Body of pancreas (tissue), 4 donors: ENCODE measurements at places on chromosomes 3 and 15.

DNA sequence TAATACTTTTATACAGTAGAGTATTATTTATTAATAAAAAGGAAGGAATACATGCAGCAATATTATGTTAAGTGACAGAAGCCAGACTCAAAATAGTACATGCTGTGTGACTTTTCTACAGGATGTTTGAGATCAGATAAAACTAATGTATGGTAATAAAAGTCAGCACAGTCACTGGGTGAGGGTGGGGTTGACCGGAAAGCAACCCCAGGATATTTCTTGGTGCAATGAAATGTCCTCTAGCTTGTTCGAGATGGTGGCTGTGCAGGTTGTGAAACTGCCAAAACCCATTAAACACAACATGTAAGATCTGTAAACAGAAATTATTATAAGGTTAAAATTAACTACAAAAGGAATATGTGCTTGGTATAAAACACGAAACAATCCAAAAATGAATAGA lies 20.8 kb upstream of the ALDH1L1 start:
- no peak overlapping the region for H3K27ac ChIP-seq
- H3K36me3 ChIP-seq: no peaks in the 10 kb centered on the region
- no peak for DNase-seq
- no peaks in the 10 kb centered on the region for H3K27me3 ChIP-seq
- H3K4me1 ChIP-seq: peaks cover 7% of the 10 kb centered on the region

- peak overlapping the region; percentile 45 for H3K27ac ChIP-seq
- peak; percentile 43 for DNase-seq
- peaks cover 42% of the 10 kb centered on the region for H3K4me1 ChIP-seq
- H3K27me3 ChIP-seq: no peaks in the 10 kb centered on the region
- H3K4me3 ChIP-seq: no peak overlapping the region
- H3K36me3 ChIP-seq: no peaks in the 10 kb centered on the region
Observed at GRCh38 chr15:58469432-58470353, 37.9 kb downstream of the LIPC start.

DNA sequence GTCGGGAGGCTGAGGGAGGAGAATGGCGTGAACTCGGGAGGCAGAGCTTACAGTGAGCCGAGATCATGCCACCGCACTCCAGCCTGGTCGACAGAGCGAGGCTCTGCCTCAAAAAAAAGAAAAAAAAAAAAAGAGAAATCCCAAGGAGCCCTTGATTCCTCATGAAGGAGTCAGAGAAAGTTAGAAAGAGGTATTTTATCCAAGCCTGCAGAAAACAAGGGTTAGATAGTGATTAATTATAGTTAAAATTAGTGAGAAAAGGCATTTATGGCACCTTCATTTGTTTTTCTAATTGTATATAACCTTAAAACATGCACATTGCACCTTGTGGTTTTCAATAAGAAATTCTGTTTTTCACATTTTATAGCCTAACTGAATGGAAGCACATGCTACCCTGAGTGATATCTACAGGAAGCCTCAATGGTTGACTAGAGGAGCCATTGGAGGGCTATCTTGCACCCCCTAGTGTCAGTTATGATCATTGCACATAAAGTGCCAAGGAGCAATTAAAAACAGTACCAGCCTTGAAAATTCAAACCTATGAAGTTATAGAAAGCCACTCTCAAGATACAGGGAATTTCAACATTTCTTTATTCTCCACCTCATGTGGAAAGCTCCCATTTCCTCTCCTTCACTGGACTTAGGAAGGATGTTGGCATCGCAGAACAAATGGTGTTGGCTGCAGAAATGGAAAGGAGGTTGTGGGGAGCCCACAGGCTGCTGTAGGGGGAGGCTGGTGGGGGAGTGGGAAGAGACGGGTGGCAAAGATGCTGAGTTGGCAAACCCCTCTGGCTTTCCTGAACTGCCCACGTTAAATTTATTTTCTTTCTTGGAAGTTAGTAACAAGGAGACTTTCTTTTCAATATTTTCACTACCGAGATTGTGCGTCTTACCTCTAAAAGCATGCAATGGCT lies 48.5 kb downstream of the ITGA11 start:
- no peaks in the 10 kb centered on the region for H3K4me1 ChIP-seq
- peak; percentile 32 for DNase-seq
- H3K36me3 ChIP-seq: no peaks in the 10 kb centered on the region
- H3K4me3 ChIP-seq: no peak overlapping the region
- no peak overlapping the region for H3K27ac ChIP-seq
- no peaks in the 10 kb centered on the region for H3K27me3 ChIP-seq

DNA sequence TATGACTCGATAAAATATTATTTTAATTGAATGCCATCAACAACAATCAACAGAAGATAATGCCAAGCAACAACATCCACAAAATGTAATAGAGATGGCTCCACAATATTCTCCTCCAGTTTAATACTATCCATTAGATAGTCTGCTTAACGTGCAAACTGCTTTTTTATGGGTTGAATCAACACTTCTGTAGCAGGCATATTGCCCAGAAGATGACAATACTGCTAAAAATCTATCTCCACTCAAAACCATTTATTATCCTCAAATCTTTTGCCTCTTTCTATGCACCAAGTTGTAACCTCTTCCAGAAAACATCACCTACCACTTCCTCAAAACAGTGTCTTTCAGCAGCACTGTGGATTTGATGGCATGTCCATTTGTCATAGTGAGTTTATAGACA lies 295.7 kb upstream of the LMCD1 start:
- H3K27me3 ChIP-seq: no peaks in the 10 kb centered on the region
- no peak overlapping the region for H3K4me3 ChIP-seq
- H3K4me1 ChIP-seq: no peaks in the 10 kb centered on the region
- no peak for DNase-seq
- no peaks in the 10 kb centered on the region for H3K36me3 ChIP-seq

- peaks cover 41% of the 10 kb centered on the region for H3K4me1 ChIP-seq
- no peaks in the 10 kb centered on the region for H3K36me3 ChIP-seq
- DNase-seq: no peak
- no peak overlapping the region for H3K4me3 ChIP-seq
Observed at GRCh38 chr3:72816862-72817355, 31.3 kb downstream of the SHQ1 start.

DNA sequence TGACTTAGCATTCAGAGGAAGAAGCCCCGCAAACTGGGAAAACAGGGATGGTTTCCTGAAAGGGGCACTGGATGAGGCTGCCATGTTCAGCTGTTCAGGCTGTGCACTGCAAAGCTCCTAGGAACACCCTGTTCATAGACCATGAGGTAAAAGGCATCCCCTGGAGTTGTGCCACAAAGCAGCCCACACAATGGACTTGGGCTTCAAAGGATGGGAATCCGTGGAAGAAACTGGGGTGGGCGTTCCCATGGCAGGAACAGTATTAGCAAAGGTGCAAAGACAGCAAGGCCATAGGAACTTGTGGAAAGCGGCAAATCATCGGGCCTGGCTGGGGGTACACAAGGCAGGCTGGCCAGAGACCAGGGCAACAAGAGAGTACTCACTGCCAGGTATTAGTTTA lies 8.9 kb downstream of the OXTR start:
- no peak for DNase-seq
- no peaks in the 10 kb centered on the region for H3K36me3 ChIP-seq
- no peaks in the 10 kb centered on the region for H3K27me3 ChIP-seq
- no peaks in the 10 kb centered on the region for H3K4me1 ChIP-seq
- H3K27ac ChIP-seq: no peak overlapping the region
- no peak overlapping the region for H3K4me3 ChIP-seq

DNA sequence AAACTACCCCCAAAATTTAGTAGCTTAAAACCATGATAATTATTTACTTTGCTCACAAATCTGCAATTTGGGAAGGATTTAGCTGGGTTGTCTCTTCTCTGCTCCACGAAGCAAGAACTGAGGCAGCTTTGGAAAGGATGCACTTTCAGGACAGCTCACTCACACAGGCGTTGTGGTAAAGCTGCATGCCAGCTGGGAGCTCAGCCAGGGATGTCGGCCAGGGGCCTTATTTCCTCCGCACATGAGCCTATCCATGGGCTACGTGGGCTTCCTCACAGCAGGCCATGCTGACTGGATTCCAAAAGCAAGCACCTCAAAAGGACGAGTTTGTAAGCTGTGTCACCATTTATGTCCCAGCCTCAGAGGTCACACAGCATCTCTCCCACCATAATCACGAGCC lies 301.3 kb upstream of the IGF1R start:
- no peaks in the 10 kb centered on the region for H3K36me3 ChIP-seq
- H3K4me3 ChIP-seq: no peak overlapping the region
- H3K4me1 ChIP-seq: no peaks in the 10 kb centered on the region
- H3K27me3 ChIP-seq: no peaks in the 10 kb centered on the region
- H3K27ac ChIP-seq: no peak overlapping the region
- no peak for DNase-seq

- no peaks in the 10 kb centered on the region for H3K27me3 ChIP-seq
- no peaks in the 10 kb centered on the region for H3K36me3 ChIP-seq
- H3K4me3 ChIP-seq: peak overlapping the region; percentile 51
Observed at GRCh38 chr3:12966847-12967605, 106.2 kb downstream of the IQSEC1 start.

DNA sequence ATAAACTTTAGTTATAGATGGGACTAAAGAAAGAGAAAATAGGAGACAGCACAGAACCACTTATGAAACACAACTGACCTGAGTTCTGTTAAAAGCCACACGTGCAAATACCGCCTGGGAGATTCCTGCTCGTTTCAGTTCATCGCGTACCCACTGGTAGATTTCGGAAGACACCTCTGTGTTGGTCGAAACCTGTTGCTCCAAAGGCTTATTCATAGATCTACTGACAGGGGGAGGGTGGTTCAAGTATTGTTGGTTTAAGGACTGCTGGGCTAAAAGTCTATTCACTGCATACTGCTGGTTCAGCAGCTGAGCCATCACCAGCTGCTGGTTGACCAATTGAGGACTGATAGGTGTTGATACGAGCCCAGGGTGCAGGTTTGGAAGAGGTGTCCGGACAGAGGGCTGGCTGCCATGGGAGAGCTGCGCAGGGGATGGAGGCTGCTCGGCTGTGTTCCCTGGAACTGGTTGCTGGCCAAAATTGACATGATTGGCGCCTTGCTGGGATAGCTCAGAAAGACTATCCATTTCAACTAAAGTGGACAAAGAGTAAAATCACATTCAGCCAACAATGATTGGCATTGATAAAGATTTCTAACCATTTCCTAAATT lies 30.6 kb downstream of the SATB1 start:
- peaks cover 12% of the 10 kb centered on the region for H3K4me1 ChIP-seq
- peaks cover 6% of the 10 kb centered on the region for H3K36me3 ChIP-seq
- DNase-seq: no peak
- H3K4me3 ChIP-seq: no peak overlapping the region

DNA sequence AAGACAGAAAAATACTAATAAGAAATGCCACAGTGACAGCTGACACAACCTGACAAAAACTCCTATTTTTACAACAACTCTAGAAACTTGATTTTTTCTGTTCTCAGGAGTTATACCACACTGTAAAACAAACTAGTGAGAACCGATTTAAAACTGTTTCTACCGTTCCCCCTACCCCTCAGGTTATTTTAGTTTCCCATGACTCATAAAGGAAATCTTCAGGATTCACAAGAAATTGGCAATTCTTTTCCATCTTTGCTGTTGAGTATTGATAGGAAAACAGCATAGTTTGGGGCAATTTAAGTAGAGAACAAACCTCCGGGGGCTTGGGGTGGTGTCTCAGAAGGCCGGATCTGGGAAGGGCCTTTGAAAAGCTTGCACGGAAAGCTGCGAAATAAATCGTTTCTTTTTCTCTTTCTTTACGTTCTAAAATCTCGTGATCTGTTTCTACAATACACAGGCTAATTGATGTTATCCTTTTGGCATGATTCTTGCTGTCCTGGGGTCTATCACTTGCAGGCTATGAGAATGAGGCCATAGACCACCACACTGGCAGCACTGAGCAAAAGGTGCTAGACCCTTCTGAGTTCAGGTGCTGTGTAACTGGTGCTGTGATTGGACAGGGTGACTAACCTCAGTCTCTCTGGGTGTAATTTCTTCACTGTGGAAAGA lies 89.3 kb downstream of the LPP start:
- H3K4me1 ChIP-seq: peaks cover 12% of the 10 kb centered on the region
- no peaks in the 10 kb centered on the region for H3K36me3 ChIP-seq
- H3K4me3 ChIP-seq: no peak overlapping the region
- H3K27me3 ChIP-seq: no peaks in the 10 kb centered on the region

GRCh38 chr3:86282106-86282787 lies 708.7 kb downstream of the VGLL3 start:
- no peaks in the 10 kb centered on the region for H3K27me3 ChIP-seq
- H3K27ac ChIP-seq: no peak overlapping the region
- no peak for DNase-seq
- no peaks in the 10 kb centered on the region for H3K36me3 ChIP-seq
- no peaks in the 10 kb centered on the region for H3K4me1 ChIP-seq
- H3K4me3 ChIP-seq: no peak overlapping the region

- no peaks in the 10 kb centered on the region for H3K27me3 ChIP-seq
- no peaks in the 10 kb centered on the region for H3K36me3 ChIP-seq
- H3K4me3 ChIP-seq: no peak overlapping the region
- DNase-seq: no peak
Observed at GRCh38 chr3:168220556-168220955, 124.8 kb upstream of the GOLIM4 start.

DNA sequence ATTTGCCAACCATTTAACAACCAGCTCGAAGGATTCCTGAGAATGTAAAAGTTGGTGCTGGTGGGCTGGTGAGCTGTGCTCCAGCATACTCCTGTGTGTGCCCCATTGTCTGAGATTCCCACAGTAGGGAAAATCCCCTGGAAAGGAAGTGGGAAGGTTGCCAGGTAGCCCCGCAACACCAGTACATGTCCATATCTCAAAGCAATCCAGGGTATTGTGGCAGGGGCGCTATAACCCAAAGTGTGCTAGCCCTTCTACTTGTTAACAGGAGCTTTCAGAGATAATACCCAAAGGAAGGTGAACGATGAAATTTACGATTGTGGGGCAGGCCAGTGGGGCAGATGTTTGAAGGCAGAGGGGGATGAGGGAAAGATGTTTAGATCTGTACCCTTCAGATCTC lies 42.7 kb upstream of the SYNM start:
- H3K4me3 ChIP-seq: no peak overlapping the region
- H3K27me3 ChIP-seq: no peaks in the 10 kb centered on the region
- peaks cover 10% of the 10 kb centered on the region for H3K4me1 ChIP-seq
- DNase-seq: no peak

GRCh38 chr3:169634618-169635236 lies 28.8 kb downstream of the MECOM start:
- peak; percentile 58 for DNase-seq
- no peaks in the 10 kb centered on the region for H3K36me3 ChIP-seq
- no peaks in the 10 kb centered on the region for H3K27me3 ChIP-seq
- no peak overlapping the region for H3K4me3 ChIP-seq
- H3K27ac ChIP-seq: no peak overlapping the region

DNA sequence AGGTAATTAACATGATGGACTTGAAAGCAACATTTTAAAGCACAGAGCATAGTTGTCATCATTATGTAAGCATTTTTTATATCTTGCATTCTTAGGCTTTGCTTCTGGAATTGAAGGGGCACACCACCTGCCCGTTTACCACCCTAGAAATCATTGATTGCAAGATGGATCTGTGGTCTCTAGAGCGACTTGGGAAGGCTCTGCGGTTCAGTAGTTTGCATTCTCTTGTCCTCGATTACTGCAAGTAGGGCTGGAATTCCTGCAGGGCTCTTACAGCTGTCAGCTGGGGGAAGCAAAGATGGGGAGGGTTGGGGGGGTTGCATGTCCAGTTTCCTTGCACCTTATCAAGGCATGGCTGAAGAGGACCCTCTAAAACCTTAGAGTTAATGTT lies 56.7 kb upstream of the RNF7 start:
- no peak overlapping the region for H3K4me3 ChIP-seq
- no peak for DNase-seq
- no peak overlapping the region for H3K27ac ChIP-seq
- no peaks in the 10 kb centered on the region for H3K27me3 ChIP-seq

- DNase-seq: no peak
- no peak overlapping the region for H3K27ac ChIP-seq
- no peak overlapping the region for H3K4me3 ChIP-seq
- peaks cover 47% of the 10 kb centered on the region for H3K4me1 ChIP-seq
- no peaks in the 10 kb centered on the region for H3K36me3 ChIP-seq
- H3K27me3 ChIP-seq: no peaks in the 10 kb centered on the region
Observed at GRCh38 chr15:98682992-98683701, 34.8 kb downstream of the IGF1R start.
